Right cardiac atrium (tissue), 5 donors: ENCODE measurements at places on chromosomes 4 and X. TPM values are rescaled to one million over a fixed set of nuclear protein-coding genes. Genes with fewer than 3 reads are reported as not detected.

Gene REPS2
- 8.1 TPM for total RNA-seq

Gene ARHGAP10
- total RNA-seq, result 54.1 TPM

Gene P2RY10
- not detected for total RNA-seq

Gene NUDT10
- total RNA-seq, result 0.54 TPM
